NCI-H524 treated with DMSO at 0.1 percent for 48 hours (cell line): ENCODE measurements at places on chromosomes 16 and 17.

GRCh38 chr17:82015311-82015971 lies 7.2 kb downstream of the CENPX start:
- DNase-seq = no peak

GRCh38 chr16:50173316-50173715 lies 20.2 kb downstream of the TENT4B start:
- no peak for DNase-seq

- DNase-seq = no peak
Measured at GRCh38 chr16:69724981-69725479, 1.3 kb downstream of the NQO1 start.

DNA sequence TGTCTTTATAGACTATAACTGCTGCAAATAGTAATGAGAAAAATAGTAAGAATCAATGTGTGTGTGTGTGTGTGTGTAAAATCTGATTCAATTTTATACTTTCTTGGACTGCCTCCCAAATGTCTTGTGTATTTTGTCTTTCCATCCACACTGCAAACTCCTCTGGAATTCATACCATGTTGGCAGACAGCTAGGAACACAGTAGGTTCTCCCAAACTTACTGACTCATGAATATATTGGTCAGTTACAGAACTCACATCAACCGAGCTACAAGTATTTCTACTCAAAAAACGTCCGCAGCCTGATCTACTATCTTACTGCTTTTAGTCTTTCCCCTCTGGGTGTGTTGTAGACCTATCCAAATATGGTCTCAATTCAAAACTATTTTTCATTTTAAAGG lies 542.7 kb upstream of the PSMD7 start:
- no peak for DNase-seq

DNA sequence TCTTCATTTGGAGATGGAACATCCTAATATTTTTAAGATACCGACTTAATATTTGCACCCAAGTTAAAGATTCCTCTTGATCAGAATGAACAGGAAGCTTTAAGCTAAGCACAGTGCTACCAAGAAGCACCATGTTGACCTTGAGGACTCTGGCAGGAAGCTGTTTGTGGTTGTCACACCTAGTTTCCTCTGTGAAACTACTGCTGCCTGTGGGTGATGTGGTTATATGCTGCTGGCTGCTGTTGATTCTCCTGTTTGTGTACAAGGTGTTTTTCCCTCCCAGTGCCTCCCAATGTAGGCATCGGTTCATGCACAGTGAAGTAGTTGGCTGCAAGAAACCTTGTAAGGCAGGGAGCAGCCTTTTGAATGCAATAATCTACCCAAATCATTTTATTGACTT lies 23.4 kb downstream of the RBL2 start:
- no peak for DNase-seq

- no peak for DNase-seq
Measured at GRCh38 chr17:82678265-82678891, 20.1 kb downstream of the RAB40B start.

- DNase-seq = peak; percentile 65
Measured at GRCh38 chr16:4052801-4053293, 63.4 kb downstream of the ADCY9 start.

DNA sequence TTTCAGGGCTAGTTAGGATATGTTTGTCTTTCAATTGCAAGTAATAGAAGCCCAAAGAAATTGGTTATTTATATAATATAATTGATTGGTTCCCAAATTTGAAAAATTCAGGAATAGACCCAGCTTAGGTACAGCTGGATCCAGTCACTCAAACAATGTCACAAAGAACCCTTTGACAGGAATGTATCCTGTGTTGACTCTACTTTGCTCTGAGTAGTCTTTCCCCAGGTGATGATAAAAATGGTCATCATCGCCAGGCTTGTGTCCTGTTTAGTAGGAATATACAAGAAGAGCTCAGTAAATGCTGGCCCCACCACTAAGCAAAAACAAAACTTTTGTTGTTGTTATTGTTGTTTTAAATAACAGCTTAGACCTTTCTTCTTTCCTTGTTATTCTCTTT lies 35.0 kb downstream of the MAPT start:
- no peak for DNase-seq

GRCh38 chr17:36089888-36090836 lies at the start of gene CCL3:
Gene CCL3 (minus strand): TSS chr17:36090143. CDS start chr17:36090058, 85 bp downstream.
- no peak for DNase-seq

DNA sequence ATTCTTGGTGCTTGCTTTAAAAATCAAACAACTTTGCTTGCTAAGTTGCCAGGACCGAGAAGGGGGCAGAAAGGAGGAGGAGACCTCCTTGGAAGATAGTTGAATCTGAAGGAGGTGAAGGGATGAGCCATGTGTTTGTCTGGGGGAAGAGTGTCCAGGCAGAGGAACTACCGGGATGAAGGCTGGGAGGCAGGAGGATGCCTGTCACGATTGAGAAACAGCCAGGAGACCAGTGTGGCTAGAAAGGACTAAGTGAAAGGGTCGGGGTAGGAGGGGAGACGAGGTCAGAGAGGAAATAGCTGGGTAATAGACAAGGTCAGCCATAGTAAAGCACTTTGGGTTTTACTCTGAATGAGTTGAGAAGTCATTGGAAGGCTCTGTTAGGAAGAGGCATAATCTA lies 38.9 kb upstream of the CSNK2A2 start:
- no peak for DNase-seq

- DNase-seq = no peak
Measured at GRCh38 chr16:4695473-4696171, 2.3 kb downstream of the NUDT16L1 start.

DNA sequence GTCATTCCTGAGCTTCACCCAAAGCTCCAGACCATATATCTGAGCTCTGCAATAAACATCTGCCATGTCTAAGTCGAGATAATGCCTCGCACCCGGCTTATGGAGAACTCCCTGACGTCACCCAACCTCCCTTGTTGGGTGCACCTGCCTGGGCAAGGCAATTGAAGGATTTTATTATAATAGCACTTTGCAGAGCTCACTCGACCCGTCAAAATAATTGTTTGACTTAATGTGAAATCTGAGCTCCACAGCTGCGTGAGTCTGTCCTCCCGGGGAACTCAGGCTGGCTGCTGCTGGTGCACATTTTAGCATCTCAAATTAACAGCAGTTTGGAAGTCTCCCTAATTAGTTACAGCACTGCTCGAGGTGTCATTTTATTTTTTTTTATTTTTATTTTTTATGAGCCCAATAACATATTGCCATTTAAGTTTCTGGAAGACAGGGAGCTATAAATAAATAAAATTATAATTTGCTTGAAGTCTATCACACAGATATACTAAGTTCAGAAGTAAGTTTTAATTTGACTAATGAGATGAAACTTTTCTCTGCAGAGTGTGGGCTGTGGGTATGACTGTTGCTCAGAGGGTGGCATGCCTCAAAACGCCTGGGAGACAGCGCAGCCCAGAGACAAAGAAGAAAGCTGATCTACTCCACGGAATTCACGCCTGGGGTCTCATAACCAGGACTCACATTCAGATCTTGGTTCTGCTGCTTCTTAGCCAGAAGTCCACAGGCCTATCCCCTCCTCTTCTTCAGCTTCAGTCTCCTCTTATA lies 401.4 kb upstream of the C16orf82 start:
- no peak for DNase-seq

GRCh38 chr16:87848676-87849345 lies 20.5 kb downstream of the SLC7A5 start:
- no peak for DNase-seq

DNA sequence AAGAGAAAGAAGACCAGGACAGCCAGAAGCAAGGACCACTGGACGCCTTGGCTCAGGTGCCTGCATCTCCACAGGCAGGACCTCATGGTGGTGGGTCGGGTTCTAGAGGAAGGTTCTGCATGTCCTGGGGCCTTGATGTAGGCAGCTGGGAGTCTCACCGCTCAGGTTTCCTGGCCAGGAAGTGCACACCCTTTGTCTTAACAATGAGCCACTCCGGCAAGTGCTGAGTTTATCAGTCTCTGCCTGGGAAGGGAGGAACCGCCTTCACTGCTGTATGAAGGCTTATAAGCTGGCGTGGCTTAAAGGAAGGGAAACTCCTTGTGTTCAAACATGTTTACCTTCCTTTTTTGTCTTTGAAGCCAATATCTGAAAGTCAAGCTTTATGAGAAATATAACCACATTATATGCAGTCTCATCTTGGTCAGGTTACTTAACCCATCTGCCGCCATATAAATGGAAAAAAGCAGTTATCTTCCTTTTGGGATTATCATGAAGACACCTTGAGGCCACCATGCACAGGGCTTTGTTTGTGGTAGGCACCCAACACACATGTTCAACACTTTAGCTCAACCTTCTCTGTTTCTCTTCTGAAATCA lies at the start of gene ST6GALNAC1:
ST6GALNAC1 (minus strand) TSS at position 205 of the 596 bp plus-strand sequence; CDS start at position 86, 119 bp downstream.
- DNase-seq = no peak

- no peak for DNase-seq
Measured at GRCh38 chr16:51723036-51723724, 572.1 kb upstream of the SALL1 start.

DNA sequence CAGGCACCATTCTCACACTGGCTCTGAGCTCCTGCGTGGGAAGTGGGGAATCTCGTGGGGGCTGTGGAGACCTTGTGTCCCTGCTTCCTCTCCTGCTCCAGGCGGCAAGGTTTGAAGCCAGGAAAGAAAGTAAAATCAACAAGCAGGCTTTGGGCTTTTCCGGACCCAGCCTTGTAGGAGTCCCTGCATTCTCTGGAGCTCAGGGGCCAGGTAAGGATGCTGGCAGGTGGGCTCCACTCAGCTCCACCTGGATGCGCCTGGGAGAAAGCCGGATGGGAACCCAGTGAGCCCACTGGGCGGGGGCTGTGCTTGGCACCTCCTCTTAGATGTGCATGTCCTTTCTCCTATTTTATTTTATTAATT lies 362.5 kb downstream of the SEC14L1 start:
- no peak for DNase-seq

DNA sequence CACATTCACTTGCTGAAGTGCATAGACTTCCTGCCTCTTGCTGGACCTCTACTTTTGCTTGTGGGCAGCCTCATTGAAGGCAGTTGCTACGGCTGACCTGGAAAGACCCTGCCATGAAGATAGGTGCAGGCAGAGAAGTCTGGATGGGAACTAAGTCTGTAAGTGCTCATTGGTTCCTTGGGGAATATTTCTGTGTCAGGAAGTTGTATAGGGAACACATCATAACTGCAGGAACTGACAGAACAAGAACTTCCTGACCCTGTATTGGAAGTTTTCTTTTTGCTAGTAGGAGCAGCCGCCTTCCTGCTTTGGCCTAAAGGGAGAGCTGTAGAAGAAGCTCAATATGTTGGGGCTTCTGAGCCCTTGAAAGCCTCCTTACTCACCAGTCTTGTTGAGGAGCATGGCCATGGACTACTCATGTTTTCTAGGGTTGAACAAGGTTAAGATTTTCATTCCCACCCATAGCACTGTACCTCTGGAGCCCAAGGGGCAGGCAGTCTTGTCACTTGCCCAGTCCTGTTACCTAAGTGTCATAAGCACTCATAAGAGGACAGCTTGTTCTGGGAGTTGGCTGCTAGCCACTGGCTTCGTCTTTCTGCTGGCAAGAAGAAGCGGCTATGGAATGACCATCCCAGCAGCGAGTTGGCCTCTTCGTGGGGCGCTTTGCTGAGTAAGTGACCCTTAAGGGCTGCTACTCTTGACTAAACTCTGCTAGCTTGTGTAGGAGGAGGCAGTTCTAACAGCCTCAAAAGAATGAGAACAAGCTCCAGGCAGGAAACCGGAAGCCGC lies 7.2 kb downstream of the UBFD1 start:
- DNase-seq = no peak

DNA sequence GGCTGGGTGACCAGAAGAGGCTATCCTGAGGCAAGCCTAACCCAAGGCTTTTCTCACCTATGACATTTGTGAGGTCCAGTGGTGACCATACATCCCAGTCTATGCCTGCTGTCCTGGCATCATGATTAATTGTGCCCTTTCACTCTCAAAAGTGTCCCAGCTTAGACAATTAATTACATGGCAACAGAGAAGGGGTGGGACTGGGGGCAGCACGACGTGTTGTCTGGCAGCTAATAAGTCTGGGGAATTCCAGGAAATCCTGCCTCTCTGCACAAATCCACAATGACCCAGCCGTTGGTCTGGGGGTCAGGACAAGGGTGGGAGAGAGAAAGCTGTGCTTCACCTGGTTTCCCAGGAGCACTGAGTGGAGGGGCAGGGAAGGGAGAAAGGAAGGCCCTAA lies 14.0 kb upstream of the MTMR4 start:
- DNase-seq = no peak

GRCh38 chr17:49696233-49696761 lies 11.5 kb downstream of the SLC35B1 start:
- DNase-seq = no peak

DNA sequence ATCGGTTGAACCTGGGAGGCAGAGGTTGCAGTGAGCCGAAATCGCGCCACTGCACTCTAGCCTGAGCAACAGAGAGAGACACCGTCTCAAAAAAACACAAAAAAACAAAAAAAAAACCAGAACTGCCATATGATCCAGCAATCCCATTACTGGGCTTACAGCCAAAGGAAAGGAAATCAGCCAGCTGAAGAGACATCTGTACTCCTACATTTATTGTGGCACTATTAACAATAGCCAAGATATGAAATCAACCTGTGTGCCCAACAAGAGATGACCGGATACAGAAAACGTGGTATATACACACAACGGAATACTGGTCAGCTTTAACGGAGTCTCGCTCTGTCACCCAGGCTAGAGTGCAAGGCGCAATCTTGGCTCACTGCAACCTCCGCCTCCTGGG lies 14.6 kb downstream of the FANCA start:
- no peak for DNase-seq

DNA sequence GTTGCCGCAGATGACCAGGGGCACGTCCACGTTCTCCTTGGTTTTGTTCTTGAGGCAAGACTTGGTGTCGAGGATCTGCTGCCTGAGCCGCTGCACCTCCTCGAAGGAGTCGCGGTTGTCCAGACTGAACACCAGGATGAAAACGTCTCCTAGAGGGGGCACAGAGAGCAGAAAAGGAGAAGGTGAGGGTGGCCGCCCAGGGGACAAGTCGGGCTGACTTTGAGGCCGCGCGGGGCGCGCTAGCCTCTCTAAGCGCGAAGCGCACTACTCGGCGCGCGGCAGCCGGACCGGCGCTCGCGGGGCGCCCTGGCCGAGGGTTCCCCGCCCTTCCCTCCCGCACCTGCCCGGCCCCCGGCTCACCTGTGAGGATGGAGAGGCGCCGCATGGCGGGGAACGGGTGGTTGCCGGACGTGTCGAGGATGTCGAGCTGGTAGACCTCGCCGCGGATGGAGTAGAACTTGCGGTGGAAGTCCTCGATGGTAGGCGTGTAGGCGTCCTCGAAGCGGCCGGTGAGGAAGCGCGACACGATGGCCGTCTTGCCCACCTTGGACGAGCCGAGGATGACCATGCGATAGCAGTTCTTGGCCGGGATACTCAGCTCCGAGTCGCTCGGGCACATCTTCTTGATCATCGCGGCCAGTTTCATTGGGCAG lies 533 bp downstream of the RASD1 start:
- DNase-seq = no peak
